Cerebellar nuclear complex (tissue), 1 donor: ENCODE measurements at places on chromosomes 2 and 18.

- DNase-seq, result no peak
Observed at GRCh38 chr2:195202163-195202845, 454.7 kb upstream of the SLC39A10 start.

DNA sequence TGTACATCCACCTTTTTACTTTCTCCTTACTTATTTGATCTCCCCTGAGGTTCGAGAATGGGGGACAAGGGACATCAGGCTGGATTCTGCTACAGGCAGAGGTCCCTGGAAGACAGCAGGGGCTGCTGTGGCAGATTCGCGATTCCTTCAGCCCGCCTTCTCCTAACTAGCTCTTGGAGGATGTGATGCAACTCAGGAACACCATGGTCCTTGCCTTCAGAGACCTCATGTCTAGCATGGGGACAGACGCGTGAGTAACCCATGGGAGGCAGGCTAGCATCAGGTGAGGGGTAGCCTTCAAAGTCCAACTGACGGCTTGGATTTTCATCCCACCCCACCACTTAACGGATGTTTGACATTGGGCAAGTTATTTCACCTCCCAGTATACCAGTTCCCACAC is 869 bp upstream of the TCF23 start:
- no peak for DNase-seq

GRCh38 chr2:61727746-61728145 is 126.1 kb downstream of the FAM161A start:
- DNase-seq, result no peak

DNA sequence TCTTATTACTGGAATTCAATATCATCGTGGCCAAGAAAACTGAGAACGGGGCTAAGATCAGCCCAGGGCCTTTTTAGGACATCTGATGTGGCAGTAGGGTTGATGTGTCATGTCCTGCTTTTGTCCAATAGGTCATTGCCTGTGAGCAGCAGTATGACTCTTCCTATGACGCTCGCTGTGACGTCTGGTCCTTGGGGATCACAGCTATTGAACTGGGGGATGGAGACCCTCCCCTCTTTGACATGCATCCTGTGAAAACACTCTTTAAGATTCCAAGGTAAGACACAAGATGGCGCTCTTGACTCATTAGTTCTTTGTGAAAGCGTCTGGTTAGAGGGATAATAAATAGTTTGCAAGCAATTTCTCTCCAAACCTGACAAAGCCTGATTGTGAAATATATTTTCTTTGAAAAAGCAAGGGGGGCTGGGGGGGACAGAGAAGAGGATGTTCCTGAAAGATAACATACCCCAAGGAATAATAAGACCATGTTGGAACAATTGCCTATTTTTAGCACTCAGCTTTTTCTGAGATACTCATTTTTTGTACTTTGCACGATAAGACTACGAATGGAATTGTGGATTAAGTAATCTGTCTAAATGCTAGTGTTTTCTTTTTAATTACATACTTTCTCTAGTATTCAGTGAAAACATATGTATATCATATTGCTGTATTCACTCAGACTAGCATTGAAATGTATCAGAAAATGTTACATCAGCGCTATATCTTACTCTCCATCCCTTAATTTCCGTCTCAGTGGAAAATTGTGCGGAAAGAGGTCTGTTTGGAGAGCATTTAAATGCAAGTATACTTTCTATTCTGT is 58.1 kb downstream of the MYO3B start:
- no peak for DNase-seq

- DNase-seq, result no peak
Observed at GRCh38 chr18:39299152-39299551, 1733.6 kb upstream of the CELF4 start.

GRCh38 chr2:121030523-121030922 is 254.5 kb downstream of the TFCP2L1 start:
- no peak for DNase-seq

DNA sequence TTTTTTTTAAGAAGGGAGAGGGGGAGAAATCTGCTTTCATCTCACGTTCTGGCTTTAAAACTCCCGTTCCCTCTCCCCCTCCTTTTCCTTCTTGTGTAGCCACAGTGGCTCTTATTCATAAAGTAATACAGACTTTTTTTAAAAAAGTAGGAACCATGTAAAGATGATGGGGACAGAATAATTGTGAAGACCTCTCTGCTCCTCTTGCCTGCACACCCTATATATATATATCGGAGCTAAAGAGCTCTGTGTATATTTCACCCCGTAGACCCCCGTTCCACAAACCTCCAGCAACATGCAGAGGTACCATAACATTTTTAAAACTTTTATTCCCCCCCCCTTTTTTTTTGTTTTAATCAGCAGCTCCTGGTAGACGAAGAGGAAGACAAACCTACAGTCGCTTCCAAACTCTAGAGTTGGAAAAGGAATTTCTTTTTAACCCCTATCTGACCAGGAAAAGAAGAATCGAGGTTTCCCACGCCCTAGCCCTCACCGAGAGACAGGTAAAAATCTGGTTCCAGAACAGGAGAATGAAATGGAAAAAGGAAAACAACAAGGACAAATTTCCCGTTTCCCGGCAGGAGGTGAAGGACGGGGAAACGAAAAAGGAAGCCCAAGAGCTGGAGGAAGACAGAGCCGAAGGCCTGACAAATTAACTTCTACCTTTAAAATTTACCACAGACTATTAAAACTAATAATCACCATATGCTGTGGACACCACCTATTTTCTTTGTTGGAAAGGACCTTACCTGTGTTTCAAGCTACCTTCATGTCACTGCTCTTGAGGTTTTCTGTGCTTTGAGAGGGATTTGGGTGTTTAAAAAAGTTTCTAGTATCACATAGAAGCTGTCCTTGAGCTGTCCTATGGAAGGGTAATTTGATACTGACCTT is 1.7 kb downstream of the HOXD8 start:
- no peak for DNase-seq

- no peak for DNase-seq
Observed at GRCh38 chr2:153140498-153140897, 338.1 kb downstream of the RPRM start.

DNA sequence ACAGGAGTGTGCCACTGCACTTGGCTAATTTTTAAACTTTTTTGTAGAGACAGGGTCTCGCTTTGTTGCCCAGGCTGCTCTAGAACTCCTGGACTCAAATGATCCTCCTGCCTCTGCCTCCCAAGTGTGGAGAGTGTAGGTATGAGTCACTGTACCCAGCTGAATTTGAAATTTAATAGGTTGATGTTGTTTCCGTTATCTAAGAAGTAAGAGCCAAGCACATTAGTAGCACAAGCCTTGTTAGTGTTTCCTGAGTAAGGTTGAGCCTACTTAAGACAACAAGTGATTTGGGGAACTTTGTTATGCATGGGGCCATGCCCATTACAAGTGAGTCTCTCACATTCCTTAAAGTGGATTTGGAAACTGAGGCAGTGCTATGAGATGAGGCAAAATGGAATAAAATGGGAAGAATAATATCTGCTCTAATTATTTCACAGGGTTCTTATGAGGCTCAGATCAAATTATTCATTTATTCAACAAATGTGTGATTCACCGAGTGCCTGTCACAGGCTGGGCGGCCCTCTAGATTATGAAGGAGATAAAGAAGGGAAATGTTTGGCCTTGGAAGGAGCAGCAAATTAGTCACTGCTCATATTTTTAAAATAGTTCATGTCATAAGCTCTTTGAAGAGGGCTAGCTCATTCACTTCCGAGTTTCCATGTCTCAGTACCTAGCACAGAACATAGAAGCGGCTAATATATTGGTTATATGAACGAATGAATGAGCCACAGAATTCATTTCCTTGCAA is 217.2 kb downstream of the LDLRAD4 start:
- no peak for DNase-seq

DNA sequence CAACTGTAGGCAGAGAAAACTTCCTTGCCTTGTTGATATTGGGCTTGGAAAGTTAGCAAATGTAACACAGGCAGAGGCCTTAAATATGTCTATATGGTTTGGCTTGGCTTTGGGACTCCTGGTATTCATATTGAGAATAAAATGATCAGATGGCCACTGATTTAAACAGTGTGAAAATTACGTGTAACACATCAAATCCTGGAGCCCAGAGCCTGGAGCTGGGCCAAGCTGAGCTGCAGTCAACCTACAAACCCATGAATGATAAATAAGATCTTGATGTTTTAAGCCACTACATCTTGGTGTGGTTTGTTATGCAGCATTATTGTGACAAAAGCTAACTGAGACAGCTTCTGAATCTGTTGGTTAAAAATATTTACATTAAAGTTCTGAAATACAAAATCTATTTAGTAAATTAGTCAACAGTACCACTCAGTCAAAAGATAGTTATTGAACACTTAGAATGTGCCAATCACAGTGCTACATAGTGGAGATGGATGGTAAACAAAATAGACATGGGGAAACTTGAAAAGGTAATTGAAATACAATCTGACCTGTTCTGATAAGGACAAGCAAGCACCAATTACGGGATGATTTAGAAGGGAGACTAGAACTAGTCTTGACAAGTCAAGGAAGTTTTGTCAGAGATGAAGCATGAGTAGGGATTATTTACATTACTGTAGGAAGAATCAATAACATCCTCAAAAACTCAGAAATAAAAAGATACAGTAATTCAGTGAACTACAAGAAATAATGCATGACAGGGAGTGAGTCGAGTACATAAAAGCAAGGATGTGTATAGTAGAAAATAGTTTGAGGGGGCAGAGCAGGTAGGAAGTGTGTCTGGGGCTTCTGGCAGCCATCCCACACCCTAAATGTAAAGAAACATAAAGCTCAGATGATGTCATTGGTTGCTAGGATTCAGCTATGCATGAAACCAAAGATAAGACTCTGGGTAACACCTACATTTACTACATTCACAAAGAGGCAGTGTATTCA is 157.7 kb downstream of the HNMT start:
- DNase-seq, result no peak

DNA sequence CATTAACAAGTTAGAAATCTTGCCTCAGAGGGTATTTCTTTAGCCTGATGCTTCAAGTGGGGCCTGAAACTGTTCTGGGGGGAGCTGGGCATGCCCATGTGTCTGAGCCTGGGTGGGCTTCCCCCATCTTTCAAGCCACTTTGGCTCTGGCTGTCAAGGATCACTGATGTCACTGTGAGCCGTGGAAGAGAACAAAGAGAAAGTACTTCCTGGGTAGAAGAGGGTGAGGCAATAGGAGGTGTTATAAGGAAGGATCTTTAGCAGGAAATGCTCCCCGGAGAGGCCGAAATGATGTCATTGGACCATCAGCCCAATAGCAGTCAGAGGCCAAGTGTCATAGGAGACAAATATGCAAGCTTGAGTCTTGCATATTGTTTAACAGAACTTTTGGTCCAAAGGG is 228.4 kb upstream of the MEX3C start:
- DNase-seq, result no peak

DNA sequence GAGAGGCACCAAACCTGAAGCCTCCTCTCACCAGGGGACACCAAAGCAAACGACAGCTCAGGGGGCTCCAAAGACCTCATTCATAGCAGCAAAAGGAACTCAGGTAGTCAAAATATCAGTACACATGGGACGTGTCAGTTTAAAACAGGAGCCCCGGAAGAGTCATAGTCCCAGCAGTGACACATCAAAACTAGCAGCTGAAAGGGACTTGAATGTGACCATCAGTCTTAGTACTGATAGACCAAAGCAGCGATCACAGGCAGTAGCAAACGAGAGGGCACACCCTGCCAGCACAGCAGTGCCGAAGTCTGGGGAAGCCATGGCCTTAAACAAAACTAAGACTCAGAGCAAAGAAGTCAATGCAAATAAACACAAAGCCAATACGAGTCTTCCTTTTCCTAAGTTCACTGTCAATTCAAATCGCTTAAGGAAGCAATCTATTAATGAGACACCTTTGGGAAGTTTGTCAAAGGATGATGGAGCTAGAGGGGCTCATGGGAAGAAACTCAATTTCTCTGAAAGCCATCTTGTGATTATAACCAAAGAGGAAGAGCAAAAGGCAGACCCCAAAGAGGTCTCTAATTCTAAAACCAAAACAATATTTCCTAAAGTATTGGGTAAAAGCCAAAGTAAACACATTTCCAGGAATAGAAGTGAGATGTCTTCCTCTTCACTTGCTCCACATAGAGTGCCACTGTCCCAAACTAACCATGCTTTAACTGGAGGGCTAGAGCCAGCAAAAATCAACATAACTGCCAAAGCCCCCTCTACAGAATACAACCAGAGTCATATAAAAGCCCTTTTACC is 1.2 kb downstream of the GALNT5 start:
- DNase-seq, result no peak

- DNase-seq, result no peak
Observed at GRCh38 chr2:232700154-232700553, 3.0 kb downstream of the GIGYF2 start.

DNA sequence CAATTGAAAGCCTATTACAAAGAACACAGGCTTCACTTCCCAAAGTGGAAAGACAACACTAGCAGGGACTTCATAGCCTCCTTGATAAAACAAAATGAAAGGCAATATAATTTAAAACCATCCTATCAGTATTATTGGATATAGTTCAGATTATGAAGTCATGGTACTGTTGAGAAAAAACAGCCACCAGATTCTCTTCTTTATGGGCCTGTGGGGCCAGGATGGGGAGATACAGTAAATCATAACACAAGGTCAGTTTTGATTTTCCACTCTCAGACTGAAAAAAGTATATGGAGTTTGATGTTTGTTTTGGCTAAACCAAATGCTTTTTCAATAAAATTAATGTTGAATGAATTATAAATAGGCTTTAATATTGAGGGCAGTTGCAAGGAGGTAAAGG is 129.1 kb downstream of the BCL2L11 start:
- no peak for DNase-seq

DNA sequence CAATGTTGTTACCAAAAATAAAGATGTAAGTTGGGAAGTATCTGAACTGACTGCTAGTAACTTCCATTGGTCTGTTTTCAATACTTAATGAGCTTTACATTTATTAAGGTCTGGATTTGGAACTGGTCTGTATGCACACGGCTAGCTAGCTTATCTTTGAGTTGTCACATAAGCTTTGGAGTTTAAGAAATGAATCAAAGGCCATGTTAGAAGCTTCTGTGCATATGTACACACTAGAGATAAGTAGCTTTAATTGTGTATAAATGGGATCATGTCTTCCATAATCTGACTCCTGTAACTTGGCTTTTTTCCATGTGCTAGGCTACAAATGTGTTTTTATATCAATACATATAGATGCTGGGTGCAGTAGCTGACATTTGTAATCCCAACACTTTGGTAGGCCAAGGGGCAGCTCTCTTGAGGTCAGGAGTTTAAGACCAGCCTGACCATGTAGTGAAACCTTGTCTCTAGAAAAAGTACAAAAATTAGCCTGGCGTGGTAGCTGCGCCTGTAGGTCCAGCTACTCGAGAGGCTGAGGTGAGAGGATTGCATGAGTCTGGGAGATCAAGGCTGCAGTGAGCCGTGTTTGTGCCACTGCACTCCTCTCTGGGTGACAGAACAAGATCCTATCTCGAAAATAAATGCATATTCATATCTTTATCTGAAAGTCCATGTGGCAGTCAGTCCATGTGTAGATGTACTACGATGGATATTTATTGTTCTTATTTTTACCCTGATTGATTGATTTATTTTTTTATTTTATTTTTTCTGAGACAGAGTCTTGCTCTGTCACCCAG is 27.2 kb downstream of the ATIC start:
- no peak for DNase-seq

GRCh38 chr18:58845928-58846724 is 18.6 kb upstream of the ZNF532 start:
- no peak for DNase-seq
